Keratinocyte (primary cell): ENCODE measurements at places on chromosomes 3 and 15. TPM values are rescaled to one million over a fixed set of nuclear protein-coding genes. Genes with fewer than 3 reads are reported as not detected.

Gene RAB8B
- 26.4 to 34.6 TPM (median 31.2 TPM) in 3 replicates for polyA plus RNA-seq

Gene ZBED2
- polyA plus RNA-seq: 81.8 to 124 TPM (median 120 TPM) in 3 replicates

Gene ARHGEF26
- polyA plus RNA-seq: 1.4 to 2.2 TPM (median 2.0 TPM) in 3 replicates

Gene CASR
- polyA plus RNA-seq: 0.01 TPM in 1 of 3 replicates, not detected in the others

Gene SI
- not detected in 3 replicates for polyA plus RNA-seq

Gene CPLX3
- polyA plus RNA-seq: 0.03 TPM in 1 of 3 replicates, not detected in the others

Gene DUOX1
- polyA plus RNA-seq: 13.6 to 32.5 TPM (median 16.3 TPM) in 3 replicates

Gene PARL
- polyA plus RNA-seq: 52.2 to 68.9 TPM (median 61.4 TPM) in 3 replicates

Gene GP9
- polyA plus RNA-seq: not detected in 3 replicates

Gene ANKUB1
- polyA plus RNA-seq: 0.45 to 0.77 TPM (median 0.66 TPM) in 3 replicates
